GM10248 (cell line): ENCODE measurements at places on chromosomes 6 and 20.

- no peak for DNase-seq
Observed at GRCh38 chr6:130587778-130588520, 222.1 kb downstream of the TMEM200A start.

DNA sequence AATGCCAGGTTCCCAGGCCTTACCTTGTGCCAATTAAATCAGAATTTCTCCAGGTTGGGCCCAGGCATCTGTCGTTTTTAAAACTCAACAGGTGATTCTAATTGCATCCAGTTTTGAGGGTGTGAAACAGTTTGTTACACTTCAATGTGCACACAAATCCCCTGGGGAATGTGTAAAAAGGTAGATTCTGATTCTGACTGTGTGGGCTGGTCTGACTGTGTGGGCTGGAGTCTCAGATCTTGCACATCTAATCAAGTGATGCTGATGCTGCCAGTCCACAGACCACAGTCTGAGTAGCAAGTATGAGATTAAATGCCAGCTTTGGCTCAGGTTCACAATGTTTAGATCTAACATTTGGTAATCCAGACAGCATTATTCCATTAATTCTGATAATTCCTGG lies 12.5 kb upstream of the ETV7 start:
- peak; percentile 46 for DNase-seq

- no peak for DNase-seq
Observed at GRCh38 chr20:31838646-31839292, 6.6 kb downstream of the FOXS1 start.

GRCh38 chr6:156877126-156877863 lies 100.1 kb downstream of the ARID1B start:
- DNase-seq, result no peak

- DNase-seq, result no peak
Observed at GRCh38 chr6:164917211-164917610, 392.2 kb downstream of the C6orf118 start.

DNA sequence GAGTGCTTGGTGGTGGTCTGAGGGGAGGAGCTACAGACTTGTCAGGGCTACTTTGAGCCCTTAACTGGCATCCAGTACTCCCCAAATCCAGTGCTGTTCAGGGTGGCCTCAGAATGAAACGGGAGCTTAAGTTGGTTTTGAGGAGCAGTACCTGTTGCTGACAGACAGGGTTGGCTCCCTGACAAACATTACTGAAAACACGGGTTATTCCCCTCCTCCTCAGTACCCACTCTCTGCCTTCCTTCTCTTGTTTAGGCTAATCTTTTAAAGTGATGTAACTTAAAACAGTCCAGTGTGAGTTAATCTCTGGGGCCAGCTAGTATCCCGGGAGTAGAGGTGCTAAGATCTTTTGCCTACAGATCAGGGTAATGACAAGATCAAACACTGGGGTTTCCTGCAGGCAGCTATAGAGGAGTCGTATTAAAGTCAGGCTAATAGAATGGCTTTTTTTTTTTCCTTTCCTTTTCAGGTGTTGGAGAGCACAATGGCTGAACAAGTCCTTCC lies 3.7 kb downstream of the TNFAIP3 start:
- DNase-seq, result peak; percentile 44

GRCh38 chr20:32218156-32218900 lies 10.6 kb downstream of the POFUT1 start:
- no peak for DNase-seq

DNA sequence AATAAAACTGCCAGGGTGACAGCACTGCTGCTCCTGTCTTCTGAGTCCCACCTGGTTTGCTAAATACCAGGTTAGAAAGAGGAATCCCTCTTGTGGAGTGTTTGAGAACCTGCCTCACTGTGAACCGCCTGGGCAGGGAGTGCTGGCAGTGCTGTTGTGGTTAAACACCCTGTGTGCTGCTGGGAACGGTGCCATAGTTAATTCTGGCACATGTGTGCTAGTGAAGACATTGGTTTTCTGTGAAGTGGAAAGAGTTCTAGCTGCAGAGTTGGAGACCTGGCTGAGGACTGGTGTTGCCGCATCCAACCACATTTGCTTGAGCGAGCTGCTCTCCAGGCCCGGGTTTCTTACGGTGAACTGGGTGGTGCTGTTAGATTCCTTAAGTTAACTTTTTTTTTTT lies 72.7 kb downstream of the IGF2R start:
- DNase-seq, result no peak

DNA sequence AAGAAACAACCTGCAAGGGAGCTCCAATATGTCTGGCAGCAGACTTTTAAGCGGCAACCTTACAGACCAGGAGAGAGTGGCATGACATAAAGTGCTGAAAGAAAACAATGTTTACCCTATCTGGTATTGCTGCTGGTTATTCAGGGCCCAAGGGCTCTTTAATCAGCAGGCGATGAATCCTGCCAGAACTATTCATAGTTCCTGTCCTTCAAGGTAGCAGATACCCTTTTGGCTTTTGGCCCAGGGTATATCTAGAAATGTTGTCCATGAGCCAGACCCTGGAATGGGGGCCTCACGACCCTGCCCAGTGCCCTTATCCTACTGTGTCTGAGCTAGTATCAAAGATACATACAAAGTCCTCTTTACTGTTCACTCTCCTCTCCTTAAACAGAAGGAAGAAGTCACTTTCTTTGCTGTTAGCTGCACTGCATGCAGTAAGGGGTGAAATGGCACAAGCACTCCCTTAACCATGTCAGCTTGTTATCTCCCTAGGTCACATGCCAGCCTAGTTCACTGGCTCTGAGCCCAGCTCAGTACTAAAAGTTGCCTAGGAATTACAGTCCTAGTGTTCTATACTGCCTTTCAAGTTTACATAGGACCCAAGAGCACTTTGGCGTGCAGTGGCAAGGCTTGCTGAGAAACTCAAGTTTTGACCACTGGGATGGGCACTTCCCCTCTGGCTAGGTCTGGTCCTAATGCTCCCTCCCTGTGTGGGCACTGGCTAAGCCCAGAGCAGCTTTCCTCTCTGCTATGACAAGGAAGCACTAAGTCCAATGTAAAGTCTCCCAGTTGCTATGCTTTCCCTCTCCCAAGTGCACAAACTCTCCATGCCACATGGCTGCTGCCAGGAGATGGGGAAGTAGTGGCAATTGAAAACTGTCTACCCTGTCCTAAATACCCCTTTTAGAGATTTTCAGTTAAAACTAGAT lies 122.0 kb downstream of the HTR1B start:
- no peak for DNase-seq

GRCh38 chr6:135871296-135871695 lies 19.8 kb downstream of the PDE7B start:
- DNase-seq, result no peak

DNA sequence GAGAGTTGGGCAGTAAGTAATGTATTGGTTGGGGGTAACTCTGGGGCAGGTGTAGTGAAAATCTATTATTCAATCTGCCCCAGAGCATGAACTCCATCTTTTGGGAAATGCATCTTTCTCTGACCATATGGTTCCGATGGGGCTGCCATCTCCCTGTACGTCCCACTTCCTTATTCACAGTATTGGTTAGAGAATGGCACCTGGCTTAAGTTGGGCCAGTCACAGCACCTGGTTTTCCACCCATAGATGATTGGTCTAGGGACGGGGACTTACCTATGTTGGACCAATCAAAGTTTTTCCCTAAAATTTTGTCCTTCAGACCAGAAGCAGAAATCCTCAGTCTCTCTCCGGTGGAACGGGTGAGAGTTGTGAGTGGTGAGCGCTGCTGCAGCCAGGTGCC lies 2.2 kb upstream of the RALY start:
- DNase-seq, result no peak

GRCh38 chr6:132275066-132275970 lies 126.0 kb downstream of the MOXD1 start:
- no peak for DNase-seq

- DNase-seq, result no peak
Observed at GRCh38 chr6:137653706-137654059, 159.5 kb upstream of the OLIG3 start.

DNA sequence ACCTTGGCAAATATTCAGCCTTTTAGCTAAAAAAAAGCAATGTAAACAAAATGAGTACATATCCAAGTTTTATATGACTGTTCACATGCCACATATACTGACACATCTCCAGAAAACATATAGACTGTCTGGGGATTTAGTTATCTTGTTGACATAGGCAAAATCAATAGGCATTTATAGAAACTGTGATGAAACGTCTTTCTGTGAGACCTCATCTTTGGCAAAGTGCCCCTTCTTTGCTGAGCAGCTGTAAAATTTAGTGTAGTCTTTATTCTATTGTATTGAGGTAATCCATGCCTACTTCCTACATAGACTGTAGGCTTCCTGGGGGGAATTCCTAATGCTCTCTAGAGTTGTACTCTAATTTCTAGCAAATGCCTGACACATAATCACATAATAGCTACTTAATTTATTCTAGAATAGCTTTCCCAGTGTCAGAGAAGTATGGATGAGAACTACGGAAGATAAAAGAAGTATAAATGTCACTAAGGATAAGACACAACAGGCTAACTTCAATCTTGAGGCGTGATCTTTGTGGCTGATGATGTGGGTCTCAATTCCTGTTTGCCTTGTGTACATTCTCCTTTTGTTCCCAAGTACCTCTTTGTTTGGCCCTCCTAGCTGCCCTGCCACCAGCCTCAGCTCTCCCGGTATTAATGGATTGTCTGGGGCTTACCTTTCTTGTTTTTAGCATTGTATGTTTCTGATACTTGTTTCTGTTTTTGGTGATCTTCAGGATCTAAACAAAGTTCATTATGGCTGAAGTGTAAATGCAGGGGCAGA lies 30.6 kb downstream of the PTCHD4 start:
- no peak for DNase-seq

DNA sequence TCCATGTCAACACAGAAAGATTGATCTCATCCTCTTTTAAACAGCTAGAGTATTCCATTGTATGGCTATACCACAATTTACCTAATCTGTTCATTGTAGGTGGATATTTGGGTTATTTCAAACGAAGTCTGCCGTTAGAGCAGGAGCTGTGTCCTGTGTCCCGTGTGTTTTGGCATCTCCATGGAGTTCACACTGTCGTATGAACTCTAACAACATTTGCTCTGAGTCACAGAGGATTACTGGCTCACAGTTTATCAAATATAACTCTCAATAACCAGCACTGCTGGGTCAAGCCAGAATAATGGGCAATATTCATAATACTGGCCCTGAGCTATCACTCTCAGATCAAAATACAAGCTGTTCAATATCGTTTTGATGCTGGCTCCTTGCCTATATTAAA lies 16.4 kb downstream of the TRAM2 start:
- DNase-seq, result no peak

GRCh38 chr6:22068561-22069305 lies 228.1 kb downstream of the PRL start:
- DNase-seq, result no peak

DNA sequence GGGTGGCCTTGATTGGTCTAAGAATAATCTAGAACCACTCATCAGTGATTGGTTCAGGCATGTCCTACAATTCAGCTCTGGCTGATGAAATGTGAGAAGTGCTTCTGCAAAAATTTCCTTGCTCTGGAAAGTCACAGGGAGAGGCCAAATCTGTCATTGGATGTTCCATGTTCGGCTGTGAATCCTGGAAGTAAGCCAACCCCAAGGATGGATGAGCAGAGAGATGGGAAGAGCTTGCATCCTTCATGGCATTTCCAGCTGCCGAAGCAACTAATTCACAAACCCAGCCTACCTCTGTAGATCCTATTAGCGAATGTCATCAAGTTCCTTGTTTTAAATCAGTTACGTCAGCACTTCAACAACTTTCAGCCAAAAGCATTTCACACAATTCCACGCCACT lies 187.2 kb upstream of the SOX4 start:
- DNase-seq, result no peak

- DNase-seq, result no peak
Observed at GRCh38 chr6:129287231-129288177, 404.6 kb downstream of the LAMA2 start.

DNA sequence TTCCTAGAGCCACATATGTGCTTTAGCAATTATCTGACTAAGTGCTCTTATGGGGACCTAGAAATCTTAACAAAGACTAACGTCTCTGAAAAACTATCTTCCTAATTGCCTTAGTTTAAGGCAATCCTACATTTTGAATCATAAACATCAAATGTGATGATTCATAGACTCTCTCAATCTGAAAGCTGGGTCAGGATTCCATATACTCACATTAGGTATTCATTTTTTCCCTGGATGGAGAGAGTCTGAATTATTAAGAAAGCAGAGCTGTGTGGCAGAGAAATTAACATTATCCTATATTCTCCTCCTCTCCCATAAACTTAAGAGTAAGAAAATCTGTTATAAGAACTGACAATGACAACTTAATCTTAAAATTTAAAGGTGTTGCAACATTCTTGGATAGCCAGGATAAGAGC lies 1.6 kb upstream of the PRL start:
- no peak for DNase-seq

GRCh38 chr6:166271376-166271765 lies 36.8 kb downstream of the PRR18 start:
- no peak for DNase-seq

- peak; percentile 22 for DNase-seq
Observed at GRCh38 chr6:111477481-111477938, 5.5 kb downstream of the REV3L start.

- DNase-seq, result no peak
Observed at GRCh38 chr6:95071464-95071863, 505.9 kb upstream of the MANEA start.

DNA sequence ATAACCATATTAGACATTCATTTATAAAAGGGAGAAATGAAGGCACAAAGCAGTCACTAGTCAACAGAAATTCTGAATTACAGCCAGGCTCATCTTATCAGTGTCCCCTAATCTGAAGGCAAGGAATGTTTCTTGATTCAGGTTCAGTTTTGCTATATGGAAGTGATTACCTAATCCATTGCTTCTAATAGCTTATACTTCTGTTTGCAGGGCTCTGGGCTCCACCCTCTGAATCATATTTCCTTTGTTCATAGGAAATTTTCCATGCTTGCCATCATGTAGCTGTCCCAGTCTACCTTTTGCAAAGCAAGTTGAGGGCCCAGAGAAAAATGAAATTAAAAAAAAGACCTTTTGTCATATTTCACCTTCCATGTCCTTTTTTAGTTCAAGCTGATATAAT lies 96.0 kb downstream of the LCA5 start:
- DNase-seq, result no peak

GRCh38 chr20:33777816-33778215 lies 33.3 kb upstream of the CHMP4B start:
- no peak for DNase-seq
